ENCODE measurements at places on chromosomes 2 and 18.

- no peak for DNase-seq
Observed at GRCh38 chr2:86102157-86102556, 3.5 kb downstream of the POLR1A start.

DNA sequence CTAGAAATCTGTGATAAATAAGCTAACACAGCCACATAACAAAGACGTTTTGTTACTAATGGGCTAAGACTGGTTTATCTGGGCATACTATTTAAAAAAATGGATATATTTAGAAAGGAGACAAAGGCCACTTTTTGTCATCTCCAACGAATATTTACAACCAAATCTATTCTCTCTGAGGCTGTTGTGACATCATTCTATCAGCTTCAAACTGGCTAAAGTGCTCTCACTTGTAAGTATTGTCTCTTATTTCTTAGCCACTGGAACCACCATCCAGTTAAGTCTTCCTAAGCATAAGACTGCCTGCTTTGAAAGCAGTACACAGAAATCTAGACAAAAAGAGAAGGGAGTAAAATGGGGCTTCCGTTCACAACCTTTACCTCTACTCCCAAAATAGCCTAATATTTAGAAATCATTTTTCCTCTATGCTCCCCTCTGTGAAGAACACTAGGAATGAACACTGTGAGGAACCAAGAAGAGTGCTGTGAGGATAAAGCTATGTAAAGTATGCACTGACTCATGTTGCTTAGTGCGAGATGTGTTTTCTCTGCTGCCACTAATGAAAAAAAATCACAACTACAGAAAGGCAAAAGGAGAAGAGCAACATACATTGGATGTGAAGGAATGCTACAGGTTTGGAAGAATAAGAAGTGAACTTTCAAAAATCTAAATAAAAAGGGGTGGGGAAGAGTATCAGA is 264.1 kb downstream of the EXOC6B start:
- DNase-seq = peak; percentile 79

- no peak for DNase-seq
Observed at GRCh38 chr2:30914456-30914855, 107.2 kb upstream of the CAPN13 start.

DNA sequence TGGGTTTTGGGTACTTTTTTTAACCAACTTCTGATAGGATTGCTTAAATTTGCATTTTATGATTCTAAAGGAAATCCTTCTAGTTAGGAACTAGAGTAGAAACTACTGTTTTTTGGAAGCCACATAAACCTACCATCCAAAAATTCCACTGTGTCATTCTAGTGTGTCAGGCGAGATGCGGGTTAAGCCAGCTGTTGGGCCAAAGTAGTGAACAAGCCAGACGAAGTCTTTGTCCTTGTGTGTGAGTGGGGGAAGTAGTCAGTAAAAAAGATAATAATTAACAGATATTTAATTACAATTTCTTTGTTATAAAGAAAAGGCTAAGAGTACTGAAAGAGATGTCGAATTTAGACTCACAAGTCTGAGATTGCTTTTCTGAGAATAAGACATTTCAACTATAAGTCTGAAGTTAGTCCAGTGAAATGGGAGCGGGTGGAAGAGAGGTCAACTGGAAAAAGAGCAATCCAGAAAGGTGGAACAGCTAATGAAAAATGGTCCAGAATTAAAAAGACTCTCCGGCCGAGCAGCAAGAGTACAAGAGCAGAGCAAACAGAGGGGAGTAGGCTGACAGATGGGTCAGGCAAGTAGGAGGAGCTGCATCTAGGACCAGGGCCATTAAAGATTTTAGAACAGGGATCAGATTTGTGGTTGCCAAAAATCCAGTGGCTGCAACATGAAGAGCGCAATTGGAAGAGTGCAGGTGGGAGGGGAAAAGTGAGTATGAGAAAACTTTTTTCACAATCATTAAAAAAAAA is 1.5 kb downstream of the EPB41L5 start:
- DNase-seq = no peak

GRCh38 chr2:10238991-10239485 is 63.7 kb upstream of the HPCAL1 start:
- no peak for DNase-seq

GRCh38 chr18:13725566-13726231 is 659 bp downstream of the FAM210A start:
- no peak for DNase-seq

DNA sequence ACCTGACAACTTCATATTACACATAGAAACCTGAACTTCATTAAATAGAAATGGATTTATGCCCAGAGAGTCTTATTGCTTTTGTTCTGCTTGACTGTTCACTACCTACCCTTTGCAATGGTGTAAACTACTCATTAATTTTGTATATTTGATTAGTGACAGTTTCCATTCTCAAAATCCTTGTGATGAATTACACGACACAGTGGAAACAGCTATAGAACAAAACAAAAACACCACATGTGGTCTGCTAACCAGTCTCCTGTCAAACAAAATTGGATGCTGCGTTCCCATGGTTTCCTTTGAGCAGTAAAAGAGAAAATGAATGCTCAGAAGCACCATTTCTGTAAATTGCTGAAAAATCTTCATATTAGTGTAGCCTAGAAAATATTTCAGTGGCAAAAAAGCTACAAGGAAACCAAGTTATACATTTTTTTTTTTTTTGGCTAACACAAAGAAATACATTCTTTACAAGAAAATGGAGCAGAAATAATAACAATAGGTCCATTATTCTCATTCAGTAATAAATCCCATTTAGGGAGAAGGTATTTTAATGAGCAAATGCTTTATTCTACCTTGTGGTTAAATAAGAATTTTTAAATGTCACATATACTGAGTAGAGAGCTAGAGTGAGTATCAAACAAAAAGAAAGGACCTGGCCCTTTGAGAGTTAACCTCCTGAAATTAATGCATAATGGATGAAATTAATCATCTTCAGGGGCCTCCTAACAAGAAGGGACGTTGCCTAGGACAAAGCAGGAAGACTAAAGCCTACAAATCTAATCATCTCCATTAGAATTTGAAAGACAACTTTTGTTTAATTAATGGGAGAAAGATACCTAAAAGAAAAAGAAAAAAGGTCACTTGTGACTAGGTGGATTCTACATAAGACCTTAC is 355.1 kb upstream of the ZC3H15 start:
- no peak for DNase-seq

Data from fibroblast of skin of right quadriceps (primary cell).